ENCODE measurements at places on chromosomes 6 and 20. TPM values are rescaled to one million over a fixed set of nuclear protein-coding genes. Genes with fewer than 3 reads are reported as not detected.

GRCh38 chr20:22584922-22585785 lies 782 bp upstream of the FOXA2 start:
- no peak for DNase-seq

DNA sequence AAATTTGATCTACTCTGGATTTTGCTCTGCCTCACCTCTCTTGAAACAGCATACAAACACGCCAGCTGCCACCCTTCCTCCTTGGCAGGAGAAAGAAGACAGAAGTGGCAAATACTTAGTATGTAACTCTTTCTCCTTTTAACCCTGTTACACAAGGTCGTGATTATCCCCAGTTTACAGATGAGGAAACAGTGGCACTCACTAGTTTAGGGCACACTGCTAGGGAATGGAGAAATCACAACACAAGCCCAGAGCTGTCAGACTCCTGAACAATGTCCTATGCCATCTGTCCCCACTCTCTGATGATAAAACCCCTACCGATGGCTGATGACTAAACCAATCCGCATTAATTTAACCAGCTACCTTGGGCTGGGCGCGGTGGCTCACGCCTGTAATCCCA lies 79.7 kb downstream of the FGD2 start:
- no peak for DNase-seq

GRCh38 chr6:36627801-36628246 lies 33.7 kb downstream of the SRSF3 start:
- peak; percentile 79 for DNase-seq

- no peak for DNase-seq
These were observed 616.2 kb downstream of the EPM2A start for GRCh38 chr6:145119081-145119480.

DNA sequence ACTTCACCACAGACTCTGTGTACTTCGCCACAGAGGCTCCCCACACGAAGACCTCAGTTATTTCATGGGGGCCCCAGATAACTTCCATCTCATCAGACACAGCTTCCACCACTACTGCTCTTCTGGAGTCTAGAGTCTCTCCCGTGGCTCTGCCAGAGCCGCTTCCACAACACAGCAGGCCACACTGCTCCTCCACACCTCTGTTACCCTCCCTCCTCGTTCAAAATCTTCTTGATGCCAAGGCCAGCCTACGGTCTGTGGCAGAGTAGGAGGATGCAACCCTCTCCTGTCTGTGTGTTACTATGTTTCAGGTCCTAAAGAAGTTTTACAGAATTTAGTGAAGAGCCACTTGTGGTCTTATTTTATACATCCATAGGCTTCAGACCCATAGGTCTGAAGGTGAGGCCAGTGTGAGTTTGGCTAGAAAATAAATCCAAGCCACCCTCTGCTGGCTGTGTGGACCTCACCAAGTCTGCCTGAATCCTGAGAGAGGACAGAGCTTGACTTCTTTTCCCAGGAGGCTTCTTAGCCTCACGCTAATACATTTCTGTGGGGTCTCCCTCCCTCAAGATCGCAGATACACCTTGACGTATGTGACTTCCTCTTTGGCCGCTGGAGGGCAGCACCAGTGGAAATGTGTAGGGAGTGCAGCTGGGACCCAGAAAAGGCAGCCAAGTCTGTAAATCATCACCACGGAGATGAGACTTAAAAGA lies 197.7 kb downstream of the FAXC start:
- DNase-seq, result no peak

- DNase-seq, result peak; percentile 78
These were observed 50.0 kb downstream of the SRC start for GRCh38 chr20:37395921-37396415.

GRCh38 chr6:113719545-113719944 lies 137.6 kb upstream of the MARCKS start:
- DNase-seq, result no peak

DNA sequence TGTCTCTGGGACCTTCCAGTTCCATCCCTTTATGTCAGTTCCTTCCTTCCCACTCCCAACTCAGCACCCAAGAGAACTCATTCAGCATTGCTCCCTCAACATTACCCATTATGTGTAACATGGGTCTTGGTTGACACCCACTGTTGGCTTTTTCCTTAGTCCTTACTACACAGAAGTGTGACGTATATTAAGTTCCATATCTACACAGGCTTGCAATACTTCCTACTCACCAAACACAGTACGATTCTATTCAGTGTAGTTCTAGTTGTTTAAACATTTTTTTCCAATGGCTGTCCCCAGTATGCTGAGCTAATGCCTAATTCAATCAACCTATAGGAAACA lies 37.7 kb downstream of the ARHGAP18 start:
- no peak for DNase-seq

DNA sequence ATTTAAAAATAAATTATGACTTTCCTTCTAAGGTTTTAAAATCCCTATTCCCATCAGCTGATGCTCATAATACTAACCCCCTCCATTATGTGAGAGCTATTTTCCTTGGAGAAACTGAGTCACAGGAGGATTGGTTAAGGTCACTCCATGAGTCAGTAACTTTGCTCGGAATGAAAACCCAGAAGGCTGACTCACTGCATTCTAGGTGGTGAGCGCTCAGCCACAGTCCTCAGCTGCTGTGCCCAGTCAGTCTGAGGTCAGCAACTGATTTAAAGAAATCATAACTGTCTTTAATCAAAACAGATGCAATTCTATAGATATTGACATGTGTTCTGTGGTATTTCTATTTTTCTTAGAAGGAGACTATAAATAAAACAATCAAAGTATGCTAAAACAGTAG lies 359.2 kb downstream of the GJA1 start:
- no peak for DNase-seq

DNA sequence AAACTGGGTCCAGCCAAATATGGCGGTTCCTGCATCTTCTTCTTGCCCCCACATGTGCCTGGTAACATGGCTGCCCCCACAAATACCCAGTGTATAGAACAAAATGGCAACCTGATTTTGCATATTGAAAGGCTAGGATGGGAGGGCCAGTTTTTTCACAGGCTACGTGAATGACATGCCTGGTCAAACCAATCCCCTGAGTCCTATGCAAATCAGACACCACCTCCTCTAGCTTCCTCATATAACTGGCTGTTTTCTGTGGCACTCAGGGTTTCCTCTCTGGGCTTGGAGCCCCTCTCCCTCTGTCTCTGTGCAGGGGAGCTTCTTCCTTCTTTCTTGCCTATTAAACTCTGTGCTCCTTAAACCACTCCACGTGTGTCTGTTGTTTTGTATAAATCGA lies 372.1 kb downstream of the KIF16B start:
- DNase-seq, result no peak

DNA sequence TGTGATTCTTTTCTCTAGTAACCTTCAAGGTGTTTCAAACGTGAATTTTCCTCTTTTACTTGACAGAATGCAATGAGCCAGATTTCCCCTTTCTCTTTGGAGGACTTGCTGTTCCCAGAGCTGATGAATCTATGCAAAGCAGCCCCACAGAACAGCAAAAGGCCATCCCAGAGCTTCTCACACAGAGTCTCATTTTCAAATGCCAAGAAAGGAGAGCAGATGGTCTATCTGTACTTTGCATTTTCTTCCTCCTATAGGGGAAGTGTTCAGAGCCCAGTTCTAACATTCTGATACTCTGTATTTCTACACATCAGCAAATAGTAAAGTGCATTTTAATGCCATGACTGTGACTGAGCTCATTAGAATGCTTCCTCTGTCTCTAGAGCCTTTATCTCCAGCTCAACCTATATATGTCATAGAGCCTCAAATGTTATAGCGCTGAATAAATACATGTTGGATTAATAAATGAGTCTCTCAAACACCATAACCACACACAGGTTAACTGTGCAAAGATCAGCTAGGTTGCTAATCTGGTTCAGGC lies 81.8 kb upstream of the EYA4 start:
- no peak for DNase-seq

GRCh38 chr6:169619650-169620049 lies 82.2 kb downstream of the WDR27 start:
- DNase-seq, result no peak

- DNase-seq, result peak; percentile 91
These were observed 1.1 kb upstream of the MRGBP start for GRCh38 chr20:62795023-62795761.

DNA sequence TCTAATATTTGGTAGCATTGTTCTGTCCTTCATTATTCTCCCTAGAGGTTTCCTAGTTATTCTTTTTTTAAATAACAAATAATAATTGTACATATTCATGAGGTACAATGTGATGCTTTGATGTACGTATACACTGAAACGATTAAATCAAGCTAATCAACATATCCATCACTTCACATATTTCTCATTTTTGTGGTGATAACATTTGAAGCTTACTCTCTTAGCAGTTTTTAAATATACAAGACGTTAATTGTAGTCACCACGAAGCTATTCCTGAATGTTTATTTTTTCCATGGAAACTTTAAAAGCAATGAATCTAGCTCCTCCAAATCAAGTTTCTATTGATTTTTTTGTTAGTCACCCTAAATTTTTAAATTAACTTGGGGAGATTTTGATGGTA lies 116.5 kb upstream of the PRND start:
- DNase-seq, result no peak

DNA sequence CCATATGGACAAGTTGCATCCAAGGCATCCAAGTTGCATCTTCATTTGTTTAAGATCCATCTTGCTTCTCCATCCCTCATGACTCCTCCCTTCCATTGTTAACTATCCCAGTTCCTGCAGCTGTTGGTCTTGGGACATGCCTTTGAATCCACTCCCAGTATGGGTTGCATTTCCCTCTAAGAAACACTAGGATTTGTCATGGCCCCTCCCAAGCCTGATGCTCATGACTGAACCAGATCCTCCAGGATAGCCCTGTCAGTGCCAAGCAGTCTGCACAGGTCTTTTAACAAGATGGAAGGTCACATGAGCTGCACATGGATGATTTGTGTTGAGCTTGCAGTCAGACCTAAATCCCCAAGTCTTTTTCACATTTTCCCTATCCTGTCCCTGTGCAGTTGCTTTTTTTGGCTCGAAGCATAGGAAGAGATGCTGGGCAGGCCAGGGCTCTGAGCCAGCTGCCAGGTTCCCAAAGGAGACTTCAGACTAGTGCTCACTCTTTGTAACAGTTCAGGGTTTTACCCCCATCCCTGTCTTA lies 4.2 kb downstream of the PPP2R5D start:
- DNase-seq, result no peak

DNA sequence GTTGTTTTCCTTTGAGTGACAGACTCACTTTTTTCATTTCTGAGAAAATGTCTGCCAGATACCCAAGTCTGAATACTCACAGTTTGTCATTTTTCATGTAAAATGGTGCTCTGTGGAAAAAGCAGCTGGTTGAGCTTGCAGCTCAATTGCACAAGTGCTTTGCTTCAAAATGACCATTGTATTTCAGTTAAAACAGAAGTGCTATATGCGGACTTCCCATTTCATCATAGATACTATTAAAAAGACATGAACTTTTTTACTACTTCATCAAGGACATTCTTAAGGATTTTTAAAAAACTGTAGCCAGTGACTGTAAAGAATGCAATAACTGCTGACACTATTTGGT lies 61.5 kb downstream of the KCNS1 start:
- peak; percentile 42 for DNase-seq

- no peak for DNase-seq
These were observed 108.9 kb upstream of the BTBD3 start for GRCh38 chr20:11808841-11809240.

- DNase-seq, result no peak
These were observed 572.0 kb downstream of the KIF16B start for GRCh38 chr20:16001286-16001685.

- no peak for DNase-seq
These were observed 124.2 kb downstream of the LRRC1 start for GRCh38 chr6:53918854-53919510.

DNA sequence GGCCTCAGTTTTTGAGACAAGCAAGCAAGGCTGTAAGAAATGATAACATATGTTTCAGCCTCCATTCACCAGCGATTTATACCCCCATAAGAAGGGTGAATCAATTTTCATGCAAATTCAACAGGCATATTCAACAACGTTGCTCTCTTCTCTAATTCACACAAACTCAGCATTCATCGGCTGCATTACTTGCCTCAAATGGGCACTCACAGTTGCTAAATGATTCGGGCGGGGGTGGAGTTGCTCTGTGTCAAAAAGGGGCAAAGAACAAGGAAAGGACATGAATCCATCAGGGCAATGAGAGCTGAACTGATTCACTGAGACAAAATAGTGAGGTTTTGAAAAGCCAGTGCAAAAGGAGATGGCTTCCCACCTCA lies 9.0 kb downstream of the MOXD1 start:
- DNase-seq, result no peak

- no peak for DNase-seq
These were observed 637.0 kb downstream of the COL12A1 start for GRCh38 chr6:74568861-74569260.

GRCh38 chr20:21136015-21136732 lies 10.3 kb downstream of the KIZ start:
- no peak for DNase-seq

- no peak for DNase-seq
These were observed 663.1 kb upstream of the MARCKS start for GRCh38 chr6:113194090-113194489.

DNA sequence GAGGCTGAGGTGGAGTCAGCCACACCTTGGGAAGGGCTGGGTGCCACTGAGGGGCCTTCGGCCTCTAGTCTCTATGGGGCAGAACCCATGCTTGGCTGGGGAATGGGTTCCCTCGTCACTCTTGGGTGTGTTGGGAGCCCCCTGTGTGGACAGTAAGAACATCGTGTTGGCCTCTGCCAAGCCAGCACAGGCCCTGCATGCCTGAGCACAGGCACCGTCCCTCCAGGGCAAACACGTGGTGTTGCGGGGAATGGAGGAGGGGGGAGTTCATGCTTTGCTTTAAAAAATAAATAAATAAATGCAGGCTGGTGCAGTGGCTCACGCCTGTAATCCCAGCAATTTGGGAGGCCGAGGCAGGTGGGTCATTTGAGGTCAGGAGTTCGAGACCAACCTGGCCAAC lies 63.0 kb downstream of the EZR start:
- DNase-seq, result no peak

Gene DDO
- 2.3 TPM for total RNA-seq

Gene FAXC
- 12.4 TPM for total RNA-seq

Gene DSN1
- 16.6 TPM for total RNA-seq

Gene MYCT1
- total RNA-seq, result 10.3 TPM

Gene TMEM244
- not detected for total RNA-seq

Gene OLIG3
- not detected for total RNA-seq

Gene PNLDC1
- total RNA-seq, result 0.23 TPM

Measured in left lung (tissue), 14 donors.